ENCODE measurements at places on chromosomes 1 and 21. TPM values are rescaled to one million over a fixed set of nuclear protein-coding genes. Genes with fewer than 3 reads are reported as not detected.
A peak's percentile ranks its signal among the peaks of the same experiment; 100 is the strongest.

DNA sequence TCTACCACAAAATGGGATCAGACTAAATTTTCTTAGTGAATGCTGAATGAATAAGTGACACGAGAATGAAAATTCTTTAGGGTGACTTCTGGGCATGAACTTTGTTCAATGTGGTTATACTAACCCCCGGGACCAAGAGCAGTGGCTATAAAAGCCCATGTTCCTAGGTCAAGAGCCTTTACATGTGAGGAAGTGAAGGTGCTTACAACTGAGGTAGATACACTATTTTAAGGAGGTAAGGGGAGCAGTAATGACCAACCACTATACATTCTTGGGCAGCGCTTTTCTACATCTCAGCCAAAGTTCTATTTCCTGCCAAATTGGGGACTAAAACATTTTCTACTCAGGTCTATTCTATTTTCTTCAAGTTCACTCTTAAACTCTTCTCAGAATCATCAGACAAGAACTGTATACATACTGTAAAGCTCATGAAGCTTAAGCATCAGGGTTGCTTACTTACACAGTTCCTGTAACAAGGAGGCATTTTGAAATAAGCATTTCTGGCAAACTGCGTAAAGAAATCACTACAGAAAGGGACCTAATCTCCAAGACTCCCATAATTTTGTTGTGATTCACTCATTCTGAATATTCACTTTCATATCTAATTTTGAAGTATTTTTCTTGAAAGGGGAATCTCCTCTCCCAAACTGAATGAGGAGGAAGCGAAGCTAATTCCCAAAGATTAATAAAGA, 8.5 kb upstream of the ARHGAP29 start:
- no peak for DNase-seq

TMEM81 gene
- total RNA-seq, result 4.1 TPM

DNA sequence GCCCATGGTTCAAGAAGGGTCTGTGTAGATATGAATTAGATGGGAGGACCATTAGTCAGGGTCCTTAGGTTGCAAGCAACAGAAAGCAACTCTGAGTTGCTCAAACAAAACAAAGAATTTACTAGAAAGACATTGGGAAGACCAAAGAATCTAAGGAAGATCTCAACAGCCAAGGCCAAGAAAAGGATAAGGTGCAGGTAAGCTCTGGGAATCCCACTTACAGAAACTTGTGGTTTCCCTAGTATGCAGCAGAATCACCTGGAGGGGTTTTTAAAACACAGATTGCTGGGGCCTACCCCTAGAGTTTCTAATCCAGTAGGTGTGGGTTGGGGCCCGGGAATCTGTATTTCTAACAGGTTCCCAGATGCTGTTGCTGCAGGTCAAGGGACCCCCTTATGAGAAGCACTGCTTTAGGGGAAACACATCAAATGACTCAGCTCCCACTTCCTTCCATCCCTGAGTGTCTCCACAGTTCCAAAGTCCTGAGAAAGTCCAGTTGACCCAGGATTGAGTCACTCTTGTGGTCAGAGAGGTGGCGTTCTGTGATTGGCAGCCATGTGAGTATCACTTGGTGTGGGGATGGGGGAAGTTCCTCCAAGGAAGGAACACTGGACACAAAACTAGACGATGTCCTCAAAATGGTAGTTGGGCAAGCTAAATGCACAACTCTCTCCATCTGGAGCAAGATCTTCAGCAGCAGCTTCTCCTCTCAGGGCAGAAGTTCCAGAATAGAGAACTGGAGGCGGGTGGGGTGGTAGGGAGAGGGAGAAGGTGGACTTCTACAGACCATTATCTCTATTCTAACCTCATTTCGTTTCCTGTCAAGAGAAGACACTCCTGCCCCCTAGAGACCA, 24.2 kb upstream of the EYA3 start:
- DNase-seq, result peak; percentile 65

LDLRAP1 gene
- 30.3 TPM for total RNA-seq

OR2L3 gene
- not detected for total RNA-seq

DNA sequence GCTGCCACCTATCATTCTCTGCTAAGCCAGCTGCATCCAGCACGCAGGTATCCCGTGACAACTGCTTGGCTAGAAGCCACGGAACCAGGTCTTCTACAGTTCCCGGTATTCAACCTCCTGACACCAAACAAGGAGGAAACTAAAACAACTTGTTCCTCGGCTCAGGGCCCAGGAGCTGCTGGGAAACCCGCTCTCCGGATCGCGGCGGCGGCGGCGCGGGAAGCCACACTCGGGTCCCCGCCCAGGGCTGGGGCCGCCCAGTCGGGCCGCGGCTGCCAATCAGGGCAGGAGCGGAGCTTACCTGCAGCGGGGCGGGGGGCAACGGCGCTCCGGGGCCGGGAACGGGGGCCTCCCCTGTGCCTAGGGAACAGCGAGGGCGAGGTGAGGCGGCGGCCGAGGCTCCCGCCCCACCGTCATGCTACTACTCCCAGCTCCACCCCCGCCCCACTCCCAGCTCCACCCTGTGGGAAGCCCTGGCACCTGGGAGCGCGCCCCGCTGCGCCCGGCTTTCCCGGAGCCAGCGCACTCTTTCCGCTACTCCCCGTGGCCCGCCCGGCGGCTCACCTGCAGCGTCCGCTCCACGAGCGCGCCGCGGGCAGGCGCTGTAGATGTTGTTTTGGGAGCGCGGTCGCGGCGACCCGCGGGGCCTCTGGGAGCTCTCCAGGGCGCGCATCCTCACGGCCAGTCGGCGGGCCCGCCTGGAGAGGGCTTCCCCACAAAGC, 12.1 kb downstream of the IL24 start:
- DNase-seq, result peak; percentile 91

GRCh38 chr1:183506561-183506960, 34.3 kb downstream of the SMG7 start:
- DNase-seq, result no peak

DNA sequence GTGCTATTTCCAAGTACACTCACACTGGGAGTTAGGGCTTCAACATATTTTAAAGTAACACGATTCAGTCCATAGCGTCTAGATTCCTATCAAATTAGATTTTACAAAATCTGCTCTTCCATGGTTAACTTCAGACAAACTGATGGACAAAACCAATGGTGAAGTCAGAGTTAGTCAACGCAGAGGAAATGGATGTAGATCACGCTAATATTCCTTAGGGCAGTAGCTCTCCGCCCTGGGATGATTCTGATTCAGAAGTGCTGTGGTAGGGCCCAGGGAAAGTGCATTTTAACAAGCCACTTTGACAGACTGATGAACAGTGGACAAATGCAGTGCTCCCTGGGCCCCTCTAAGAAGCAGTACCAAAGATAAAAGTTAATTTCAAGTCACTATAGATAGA, 83.2 kb downstream of the HIVEP3 start:
- DNase-seq, result no peak

- DNase-seq, result peak; percentile 69
Measured at GRCh38 chr21:39221282-39221996, 38.2 kb upstream of the PSMG1 start.

CCDC28B gene
- total RNA-seq, result 3.3 TPM

RHD gene
- not detected for total RNA-seq

DNA sequence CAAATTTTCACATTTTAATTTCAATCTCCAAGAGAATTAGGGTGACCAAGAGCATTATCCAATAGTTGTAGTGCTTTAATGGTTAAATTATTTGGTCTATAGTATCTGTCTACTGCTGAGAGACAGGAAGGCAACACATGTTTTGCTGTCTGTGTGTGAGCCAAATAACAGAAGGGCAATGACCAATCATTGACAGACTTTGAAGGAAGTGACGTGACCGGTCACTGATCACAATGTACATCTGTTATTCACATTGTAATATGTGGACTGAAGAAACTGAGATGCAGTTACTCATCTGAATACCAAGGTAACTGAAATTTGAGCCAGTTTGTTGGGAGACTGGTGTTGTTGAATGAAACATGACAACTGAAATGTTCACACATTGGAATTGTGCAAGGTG, 196.7 kb downstream of the LRRC40 start:
- no peak for DNase-seq

GRCh38 chr1:67647814-67648358, 37.1 kb upstream of the GADD45A start:
- DNase-seq, result no peak

Measured in lower lobe of right lung (tissue), 2 donors.